Cerebellar cortex (tissue), 1 donor: ENCODE measurements at places on chromosomes 12 and 14.
A peak's percentile ranks its signal among the peaks of the same experiment; 100 is the strongest.

DNA sequence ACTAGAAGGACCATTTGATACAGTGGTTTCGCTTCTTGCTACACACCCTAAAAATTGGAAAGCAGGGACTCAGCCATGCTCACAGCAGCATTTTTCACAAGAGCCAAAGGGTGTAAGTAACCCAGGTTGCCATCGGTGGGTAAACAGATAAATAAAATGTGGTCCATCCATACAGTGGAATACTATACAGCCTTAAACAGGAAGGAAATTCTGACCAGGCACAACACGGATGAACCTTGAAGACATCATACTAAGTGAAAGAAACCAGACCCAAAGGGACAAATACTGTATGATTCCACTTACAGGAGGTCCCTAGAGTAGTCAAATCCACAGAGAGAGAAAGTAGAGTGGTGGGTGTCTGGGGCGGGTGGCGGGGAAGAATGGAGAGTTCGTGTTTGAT, 220.9 kb downstream of the PHETA1 start:
- no peak for DNase-seq

DNA sequence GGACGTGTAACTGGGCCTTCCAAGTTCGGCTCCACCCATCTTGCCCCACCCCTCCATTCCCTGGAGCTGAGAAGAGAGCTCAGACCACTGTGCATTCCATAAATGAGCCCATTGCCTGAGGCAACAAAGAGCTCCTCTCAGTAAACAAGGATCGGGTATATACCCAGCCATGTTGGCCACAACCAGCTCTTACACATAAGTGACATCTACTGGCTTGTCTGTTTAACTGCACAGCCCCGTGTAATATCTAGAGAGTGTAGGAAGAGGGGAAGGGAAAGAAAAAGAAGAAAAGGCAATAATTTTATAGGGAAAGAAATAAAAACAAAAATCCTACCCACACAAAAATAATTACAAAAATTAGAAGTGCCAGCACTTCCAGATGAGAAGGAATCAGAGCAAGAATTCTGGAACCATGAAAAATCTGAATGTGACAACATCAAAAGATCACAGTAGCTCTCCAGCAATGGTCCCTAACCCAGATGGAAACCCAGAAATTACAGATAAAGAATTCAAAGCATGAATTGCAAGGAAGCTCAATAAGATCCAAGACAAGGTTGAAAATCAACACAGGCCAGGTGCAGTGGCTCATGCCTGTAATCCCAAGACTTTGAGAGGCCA, 308.1 kb downstream of the RPAP3 start:
- DNase-seq, result peak; percentile 74

DNA sequence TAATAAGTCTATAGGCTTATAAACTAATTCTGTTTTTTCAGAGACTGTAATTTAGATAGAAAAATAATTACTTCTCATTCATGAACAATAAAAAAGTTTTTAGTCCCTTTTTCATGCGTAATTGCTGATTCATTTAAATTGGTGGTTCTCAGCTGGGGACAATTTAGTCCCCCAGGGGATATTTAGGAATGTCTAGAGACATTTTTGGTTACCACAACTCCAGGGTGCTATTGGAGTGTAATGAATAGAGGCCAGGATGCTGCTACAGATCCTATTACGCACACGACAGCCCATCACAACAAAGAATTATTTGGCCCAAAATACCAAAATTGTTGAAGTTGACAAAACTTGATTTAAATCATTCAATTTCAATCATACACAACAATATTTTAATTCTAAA, 22.8 kb upstream of the VCPKMT start:
- DNase-seq, result no peak

DNA sequence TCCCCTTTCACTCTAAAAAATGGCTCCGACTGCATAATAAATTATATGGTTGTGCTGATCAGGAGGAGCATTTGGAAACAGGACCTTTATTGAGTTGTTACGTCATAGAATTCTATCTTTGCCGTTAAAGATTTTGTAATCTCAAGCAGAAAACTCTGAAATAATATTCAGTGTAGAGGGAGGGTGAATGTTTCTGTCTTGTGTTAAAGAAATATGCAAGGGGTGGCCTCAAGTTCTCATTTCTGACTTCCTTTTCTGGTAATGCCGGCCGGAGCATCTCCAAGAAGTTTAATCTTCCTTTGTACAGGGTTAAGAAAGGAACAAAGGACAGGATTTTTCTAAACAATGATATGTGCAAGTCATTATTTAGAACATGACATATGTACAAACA, 165.1 kb downstream of the SLC38A4 start:
- DNase-seq, result no peak

DNA sequence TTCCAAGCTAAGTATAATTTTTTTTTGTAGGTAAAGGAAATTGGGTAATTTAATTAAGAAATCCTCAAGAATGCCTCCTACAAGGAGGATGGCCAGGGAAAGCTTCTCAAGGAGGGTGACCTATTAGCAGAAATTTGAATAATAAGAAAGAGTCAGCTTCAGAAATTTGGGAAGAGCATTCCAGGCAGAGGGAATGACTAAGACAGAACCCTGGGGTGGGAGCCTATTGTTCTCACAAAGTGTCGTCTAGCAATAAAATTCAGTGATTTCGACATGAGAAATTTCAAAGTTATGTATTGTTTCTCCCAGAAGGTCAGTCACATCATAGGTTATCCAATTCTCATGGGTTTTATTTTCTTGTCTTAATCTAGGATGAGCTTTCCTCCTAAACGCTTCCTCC, 1168.4 kb downstream of the AACS start:
- no peak for DNase-seq

DNA sequence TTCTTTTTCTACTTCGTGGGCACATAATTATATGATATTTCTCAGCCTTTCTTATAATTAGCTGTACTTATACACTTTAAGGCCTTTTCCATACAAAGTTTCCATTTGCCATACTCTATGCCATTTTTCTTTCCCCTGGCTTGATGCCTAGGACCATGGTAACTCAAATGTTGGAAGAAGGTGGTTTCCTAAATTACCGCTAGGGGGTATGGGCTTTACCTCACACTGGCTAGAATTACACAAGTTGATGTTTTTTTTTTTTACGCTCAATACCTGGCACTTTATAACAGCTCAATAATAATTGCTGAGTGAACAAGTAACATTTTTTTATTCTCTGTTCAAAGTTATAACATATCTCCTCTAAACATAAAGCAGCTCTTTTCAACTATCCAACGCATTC, 306.8 kb upstream of the LRFN5 start:
- no peak for DNase-seq
